Upper lobe of left lung (tissue), 6 donors: ENCODE measurements at places on chromosomes 2 and 18.

DNA sequence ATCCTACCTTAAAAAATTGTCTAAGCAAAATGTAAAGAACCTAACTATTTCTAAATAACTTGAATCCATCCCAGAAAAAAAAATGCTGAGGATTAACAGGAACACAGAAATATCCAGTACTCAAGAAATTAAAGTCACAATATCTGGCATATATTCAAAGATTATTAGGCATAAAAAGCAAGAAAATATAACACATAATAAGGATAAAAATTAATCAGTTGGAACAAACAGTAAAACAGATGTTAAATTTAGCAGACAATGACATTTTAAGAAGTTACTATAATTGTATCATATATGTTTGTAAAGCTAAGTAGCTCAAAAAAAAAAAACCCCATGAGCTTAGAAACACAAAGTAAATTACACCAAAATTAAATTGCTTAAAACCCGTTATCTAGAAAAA is 427.4 kb upstream of the GYPC start:
- DNase-seq, result no peak

DNA sequence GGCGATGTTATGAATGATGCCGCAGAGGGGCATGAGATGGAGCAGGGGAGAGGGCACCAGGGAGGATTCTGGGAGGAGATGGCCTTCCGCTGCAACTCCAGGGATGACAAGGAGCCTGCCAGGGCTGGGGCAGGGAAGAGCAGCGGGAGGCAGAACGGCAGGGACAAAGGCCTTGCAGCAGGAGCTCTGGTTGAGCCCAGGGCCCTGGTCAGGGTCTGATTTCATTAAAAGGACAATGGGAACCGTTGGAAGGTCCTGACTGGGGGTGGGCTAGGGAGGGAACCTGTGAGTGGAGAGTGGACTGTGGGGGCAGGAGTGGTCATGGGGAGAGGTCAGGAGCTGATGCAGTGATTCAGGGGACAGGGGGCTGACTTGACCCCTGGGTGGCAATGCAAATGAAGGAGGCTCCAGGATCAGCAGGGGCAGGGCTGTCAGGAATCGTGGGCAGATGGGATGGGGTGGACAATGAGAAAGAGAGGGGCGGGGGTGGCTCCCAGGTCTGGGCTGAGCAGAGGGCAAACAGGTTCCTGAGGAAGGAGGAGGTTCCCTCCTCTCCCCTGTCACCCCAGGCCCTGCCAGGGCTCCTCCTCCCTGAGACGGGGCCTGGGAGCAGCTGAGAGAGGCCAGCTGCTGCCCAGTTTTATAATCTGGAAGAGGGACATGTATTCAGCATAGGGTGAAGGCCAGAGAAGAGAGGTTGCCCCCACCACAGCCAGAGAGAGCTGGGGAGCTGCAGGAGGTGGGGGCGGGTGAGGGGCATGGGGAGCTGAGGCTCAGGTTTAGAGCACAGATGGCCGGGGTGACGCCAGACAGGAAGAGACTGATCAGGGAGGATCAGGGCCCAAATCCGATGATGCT is 7.3 kb upstream of the DUSP2 start:
- DNase-seq, result no peak

- no peak for DNase-seq
These were observed 2.6 kb upstream of the TNFAIP6 start for GRCh38 chr2:151354807-151355206.

DNA sequence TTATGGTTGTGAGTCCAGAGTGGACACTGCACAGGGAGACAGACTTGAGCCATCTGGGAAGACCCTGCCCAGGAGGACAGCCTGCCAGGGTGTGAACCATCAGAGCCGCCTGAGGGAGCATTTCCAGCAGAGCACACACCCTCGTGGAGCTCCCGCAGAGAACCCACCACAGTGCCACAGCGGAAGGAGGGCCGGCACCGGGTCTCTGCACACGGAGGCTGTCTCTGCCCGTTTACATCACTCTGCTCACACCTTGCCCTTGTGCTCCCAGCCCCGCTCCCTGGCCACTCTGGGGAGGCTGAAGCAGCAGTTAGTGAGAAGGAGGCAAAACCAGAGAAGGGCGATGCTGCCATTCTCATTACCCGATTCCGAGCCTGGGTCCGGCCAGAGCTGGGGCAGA is 161.9 kb downstream of the KLHL29 start:
- no peak for DNase-seq

- no peak for DNase-seq
These were observed 508.4 kb downstream of the PLCL1 start for GRCh38 chr2:198312596-198313483.

DNA sequence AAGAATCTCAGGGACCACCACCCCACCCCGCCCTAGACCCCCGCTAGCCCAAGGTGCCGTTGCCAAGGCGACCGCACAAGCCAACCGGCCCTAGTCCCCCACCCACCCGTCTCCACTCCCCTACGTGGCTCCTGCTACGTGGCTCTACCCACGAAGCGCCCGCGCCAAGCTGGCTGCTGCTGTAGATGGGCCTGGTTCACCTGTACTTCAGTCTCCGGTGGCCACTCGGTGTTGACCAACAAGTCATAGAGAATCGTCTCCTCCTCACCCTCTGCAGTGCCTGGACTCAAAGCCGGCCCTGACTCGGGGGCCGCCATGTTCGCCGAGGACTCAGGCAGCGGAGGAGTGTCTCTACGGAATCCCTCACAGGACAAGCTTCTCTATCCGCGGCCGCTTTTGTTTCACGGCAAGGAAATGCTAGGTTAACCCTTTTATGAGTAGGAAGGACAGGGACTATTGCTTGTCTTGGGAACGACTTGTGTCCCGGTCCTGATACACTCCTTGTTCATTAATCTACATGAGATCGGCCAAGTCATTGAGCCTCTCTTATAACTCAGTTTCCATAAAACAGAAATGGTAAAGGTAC is at the start of gene NBAS:
Gene NBAS, minus strand, starts transcription at position 347 of the 586 bp plus-strand sequence. Its CDS starts 30 bp downstream, at position 317.
- peak; percentile 88 for DNase-seq

GRCh38 chr2:25324905-25325592 is 16.7 kb downstream of the DNMT3A start:
- DNase-seq, result no peak

GRCh38 chr2:195575879-195576401 is 81.1 kb upstream of the SLC39A10 start:
- no peak for DNase-seq

- no peak for DNase-seq
These were observed 206.8 kb upstream of the MEIS1 start for GRCh38 chr2:66228128-66228547.

- no peak for DNase-seq
These were observed 120.5 kb downstream of the MYO5B start for GRCh38 chr18:50074404-50074803.

- DNase-seq, result no peak
These were observed 119.2 kb downstream of the PTPRM start for GRCh38 chr18:7686278-7686677.

- DNase-seq, result no peak
These were observed 15.5 kb upstream of the CPS1 start for GRCh38 chr2:210540900-210541289.

DNA sequence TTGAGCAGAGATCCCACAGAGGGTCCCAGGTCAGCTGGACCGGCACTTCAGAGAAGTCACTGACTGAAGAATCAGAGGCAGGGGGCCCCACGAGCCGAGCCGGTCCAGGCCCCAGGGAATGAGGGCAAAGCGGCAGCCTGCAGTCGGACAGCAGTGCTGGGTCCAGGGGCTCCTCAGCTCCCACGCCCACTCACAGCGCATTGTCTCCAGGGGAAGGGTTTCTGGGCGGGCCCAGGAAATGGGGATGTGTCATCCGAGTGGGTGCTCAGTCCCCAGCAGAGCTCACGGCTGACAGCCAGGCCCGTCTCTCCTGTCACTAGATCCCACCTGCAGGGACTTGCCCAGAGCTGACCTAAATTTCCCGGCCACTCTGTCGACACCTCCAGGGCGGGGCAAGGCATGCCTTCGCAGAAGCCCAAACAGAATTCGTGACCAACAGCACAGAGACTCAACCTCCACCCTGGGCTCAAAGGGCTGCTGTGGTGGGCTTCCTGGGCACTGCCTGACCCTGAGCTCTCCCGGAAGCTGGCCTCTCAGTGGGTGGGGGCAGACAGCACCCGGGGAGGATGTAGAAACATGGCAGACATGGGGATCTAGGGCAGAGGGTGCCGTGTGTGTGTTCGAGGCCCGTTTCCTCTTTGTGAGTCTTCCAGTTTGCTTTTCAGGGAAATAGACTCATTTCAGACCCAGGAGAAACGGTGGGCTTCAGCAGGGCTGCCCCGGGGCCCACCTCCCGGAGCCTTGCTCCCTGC is 42.1 kb upstream of the TAF1B start:
- peak; percentile 83 for DNase-seq

DNA sequence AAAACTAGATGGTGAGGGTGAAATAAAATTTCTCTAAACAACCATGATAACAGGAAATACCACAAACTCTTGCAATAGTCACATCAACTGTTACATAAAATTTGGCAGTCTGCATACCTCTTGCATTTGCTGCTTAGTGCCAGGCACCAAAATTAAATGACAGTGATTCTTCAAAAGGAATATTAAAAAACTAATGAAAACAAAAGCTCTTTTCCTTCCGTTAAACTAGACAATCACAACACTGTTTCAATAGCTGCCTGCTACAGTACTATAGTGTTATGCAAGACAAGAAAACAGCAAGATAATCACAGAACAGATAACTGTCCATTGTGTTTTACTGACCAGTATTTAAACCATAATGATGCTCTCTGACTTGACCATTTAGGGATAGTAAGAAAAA is 239.0 kb upstream of the SMAD7 start:
- no peak for DNase-seq

- no peak for DNase-seq
These were observed 195.5 kb downstream of the TTC32 start for GRCh38 chr2:19706332-19706731.

- DNase-seq, result peak; percentile 57
These were observed 29.9 kb downstream of the ANO7 start for GRCh38 chr2:241218131-241219029.

DNA sequence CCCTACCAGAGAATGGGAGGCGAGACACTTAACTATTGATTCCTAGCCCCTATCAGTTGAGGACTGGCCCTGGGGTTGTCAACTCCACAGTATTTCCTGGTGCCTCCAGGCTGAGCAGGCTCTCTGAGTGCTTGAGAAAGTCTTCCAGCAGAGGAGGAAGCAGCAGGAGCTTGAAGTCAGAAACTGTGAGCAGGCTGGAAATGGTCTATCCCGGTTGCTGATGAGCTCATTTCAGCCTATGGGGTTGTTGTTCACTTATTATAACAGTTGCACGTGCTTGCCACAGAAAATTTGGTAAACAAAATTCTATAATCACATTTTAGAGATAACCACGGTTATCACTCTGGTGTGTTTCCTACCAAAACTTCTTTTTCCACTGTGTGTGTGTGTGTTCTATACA is 254.7 kb upstream of the THUMPD2 start:
- no peak for DNase-seq

- DNase-seq, result no peak
These were observed 231.7 kb upstream of the TNP1 start for GRCh38 chr2:217091531-217091930.

DNA sequence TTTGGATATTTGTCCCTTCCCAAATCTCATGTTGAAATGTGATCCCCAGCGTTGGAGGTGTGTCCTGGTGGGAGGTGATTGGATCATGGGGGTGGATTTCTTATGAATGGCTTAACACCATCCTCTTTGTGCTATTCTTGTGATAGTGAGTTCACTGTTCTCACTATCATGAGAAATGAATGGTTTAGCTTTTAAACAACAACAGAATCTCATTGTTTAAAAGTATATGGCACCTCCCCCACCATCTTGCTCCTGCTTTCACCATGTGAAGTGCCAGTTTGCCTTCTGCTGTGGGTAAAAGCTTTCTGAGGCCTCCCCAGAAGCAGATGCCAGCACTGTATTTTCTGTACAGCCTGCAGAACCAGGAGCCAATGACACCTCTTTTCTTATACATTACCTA is 38.1 kb downstream of the KIAA1328 start:
- no peak for DNase-seq

DNA sequence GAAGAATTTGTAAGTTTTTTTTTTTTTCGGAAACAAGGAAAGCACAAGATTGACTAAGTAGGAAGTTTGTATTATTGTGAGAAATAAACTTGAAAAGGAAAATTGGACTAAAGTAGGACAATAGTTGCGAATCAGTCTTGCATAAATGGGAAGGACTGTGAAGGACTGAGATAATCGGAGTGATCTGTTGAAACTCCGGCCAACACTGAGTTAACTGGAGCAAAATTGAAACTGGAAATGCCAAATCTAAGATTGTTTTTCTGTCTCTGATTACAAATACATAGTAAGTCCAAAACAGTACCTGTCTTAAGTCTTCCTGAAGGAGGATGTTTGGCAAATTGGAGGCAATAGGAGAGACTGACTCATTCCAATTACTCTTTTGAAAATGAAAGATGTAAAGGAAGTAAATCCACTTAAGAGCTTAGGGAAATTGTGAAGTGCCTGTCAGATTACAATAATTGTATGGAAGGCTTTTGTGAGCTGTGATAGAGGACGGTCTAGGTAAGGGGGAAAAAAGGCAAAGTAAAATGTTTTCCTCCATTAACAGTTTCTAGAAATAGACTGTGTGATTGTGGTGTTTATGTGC is 204.9 kb upstream of the CYRIA start:
- DNase-seq, result no peak
